LHCN-M2 (cell line): ENCODE measurements at places on chromosomes 7 and 10. TPM values are rescaled to one million over a fixed set of nuclear protein-coding genes. Genes with fewer than 3 reads are reported as not detected.

DNA sequence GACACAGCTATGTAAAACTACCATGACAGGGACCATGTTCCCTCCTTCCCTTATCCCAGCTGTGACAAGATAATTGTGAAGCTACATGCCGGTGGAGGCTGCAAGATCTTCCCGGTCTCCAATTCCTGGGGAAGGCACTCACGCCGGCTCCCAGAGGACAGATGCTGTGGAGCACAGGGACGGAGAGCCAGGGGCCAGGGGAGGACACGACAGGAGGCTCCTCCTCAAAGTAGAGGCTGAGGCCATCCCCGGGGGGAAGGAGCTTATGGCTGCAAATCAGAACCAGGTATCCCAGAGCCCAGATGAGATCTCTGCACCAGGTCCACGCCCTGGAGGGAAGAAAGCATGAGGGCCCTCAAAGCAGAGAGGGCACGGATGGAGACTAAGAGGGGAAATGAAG lies 286.2 kb downstream of the TCERG1L start:
- DNase-seq = no peak

GRCh38 chr7:64863021-64863420 lies 40.1 kb upstream of the ZNF273 start:
- no peak for DNase-seq

GRCh38 chr10:24207341-24207740 lies 1.6 kb upstream of the KIAA1217 start:
- DNase-seq = no peak

DNA sequence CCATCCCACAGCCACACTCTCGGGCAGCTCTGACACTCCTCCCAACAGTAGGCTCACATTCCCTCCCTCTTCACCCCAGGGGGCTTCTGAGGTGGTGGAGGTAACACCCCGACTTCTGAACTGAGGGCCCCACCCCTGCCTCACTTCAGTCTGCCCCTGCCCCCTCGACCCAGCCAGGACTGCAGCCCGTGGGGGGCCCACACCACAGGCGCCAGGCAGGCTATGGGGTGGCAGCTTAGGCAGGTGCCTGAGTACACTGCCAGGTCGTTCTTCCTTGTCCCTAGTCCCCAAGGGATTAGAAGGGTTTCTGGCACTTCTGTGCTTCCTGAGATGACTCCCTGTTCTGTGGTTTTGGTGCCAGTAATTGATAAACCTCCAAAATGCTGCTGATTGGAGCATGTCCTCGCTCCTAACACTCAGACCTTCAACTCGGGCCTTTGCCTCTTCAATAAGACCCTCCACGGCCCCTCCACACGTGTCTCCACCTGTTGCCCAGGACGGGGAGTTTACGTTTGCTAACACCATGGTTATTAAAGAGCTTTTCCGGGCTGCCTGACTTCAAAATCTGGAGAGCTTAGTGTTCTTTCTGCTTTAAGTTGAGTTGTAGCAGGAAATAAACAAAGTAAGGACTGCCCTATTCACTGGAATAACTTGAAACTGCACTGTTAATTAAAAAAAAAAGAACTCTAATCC lies 23.8 kb upstream of the LARP4B start:
- no peak for DNase-seq

DNA sequence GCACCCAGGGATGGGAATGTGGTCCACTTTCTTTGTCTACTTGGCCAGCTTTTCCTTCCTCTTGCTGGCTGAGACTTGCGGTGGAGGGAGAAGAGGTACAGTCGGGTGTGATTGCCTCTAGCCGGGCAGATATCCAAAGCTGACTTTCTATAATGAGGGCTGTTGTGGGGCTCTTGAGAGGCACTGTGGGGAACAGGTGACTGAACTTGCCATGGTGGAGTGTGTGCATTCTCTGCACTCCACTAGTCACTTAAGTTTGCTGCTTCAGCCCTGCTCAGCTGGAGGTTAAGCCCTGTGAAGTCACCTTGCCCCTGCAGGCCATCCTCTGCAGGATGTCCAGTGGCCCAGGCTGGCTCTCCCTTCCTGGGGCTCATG lies 116.6 kb downstream of the AOAH start:
- no peak for DNase-seq

GRCh38 chr7:157481389-157481788 lies 144.6 kb downstream of the DNAJB6 start:
- no peak for DNase-seq

- peak; percentile 71 for DNase-seq
Observed at GRCh38 chr10:154348-154747, 19.1 kb downstream of the ZMYND11 start.

DNA sequence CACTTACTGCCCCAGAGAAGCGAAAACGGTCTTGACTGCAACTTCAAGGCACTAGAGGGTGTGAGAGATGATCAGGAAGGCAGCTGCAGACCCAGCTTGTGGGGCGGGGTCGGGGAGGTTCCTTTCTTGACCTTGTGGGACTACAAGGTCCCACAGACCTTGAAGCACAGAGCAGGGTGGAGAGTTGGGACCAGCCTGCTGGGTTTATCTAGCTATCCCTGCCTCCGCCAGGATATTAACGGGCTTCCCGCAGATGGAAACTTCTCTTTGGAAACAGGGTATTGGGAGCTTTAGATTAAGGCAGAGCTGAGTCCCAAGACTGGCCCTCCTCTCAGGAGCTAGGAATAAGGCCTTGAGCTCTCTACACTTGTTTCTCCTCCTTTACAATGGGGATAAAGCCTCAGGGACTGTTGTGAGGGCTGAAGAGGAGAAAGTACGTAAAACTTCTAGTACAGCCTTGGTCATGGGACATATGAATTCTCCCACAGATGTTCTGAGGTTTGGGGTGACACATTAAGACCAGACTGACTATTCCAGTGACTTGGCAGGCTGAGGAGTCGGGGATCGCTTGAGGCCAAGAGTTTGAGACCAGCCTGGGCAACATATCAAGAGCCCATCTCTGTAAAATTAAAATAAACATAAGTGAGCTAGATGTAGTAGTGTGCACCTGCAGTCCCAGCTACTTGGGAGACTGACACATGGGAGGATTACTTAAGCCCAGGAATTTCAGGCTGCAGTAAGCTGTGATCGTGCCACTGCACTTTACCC lies 153.2 kb downstream of the CDH23 start:
- no peak for DNase-seq

GRCh38 chr7:139860090-139860775 lies 31.2 kb downstream of the TBXAS1 start:
- no peak for DNase-seq

The TUBAL3 gene
- total RNA-seq = not detected in 2 replicates

The EGR2 gene
- 0.13 and 0.46 TPM in 2 replicates for total RNA-seq

The FMC1 gene
- 9.3 and 14.7 TPM in 2 replicates for total RNA-seq

The RPEL1 gene
- total RNA-seq = not detected in 2 replicates
